ENCODE measurements at places on chromosomes 13 and 19.
A peak's percentile ranks its signal among the peaks of the same experiment; 100 is the strongest.

DNA sequence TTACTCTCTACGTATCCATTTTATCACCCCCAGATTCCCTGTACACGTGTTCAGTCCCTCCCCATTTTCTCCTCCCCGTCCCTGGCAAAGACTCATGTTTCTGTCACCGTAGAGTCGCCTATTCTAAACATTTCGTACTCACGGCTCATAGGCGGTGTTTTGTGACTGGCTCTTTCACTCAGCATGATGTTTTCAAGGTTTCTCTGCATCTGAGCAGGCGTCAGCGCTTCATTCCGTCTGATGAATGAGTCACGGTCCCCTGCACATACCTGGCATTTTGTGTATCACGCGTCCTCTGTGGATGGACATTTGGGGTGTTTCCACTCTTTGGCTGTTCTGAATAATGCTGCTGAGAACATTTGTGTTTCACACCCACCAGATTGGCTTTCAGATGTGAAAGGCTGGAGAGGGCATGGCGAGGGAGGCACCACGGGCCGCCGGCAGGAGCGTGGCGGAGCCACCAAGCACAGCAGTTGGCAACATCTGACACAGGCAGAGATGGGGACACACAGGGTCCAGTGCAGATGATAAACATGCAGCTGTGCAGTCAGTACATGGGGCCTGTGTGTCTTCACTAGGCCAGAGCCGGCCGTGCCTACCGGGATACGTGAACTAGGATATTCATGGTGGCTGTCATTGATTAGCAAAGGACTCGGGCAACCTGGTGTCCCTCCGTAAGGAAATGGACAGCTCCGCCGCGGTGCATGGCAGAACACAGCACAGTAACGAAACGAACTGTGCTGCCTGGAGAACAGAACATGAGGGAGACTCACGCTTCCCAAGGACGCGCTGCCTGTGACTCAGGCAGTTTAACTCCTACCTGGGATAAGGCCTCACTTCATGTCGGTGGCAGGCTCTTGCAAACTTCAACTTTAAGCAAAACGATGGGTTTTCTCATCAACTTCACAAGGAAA is 117.2 kb downstream of the ATP11A start:
- no peak for DNase-seq

GRCh38 chr13:27482983-27483382 is 32.6 kb upstream of the MTIF3 start:
- no peak for DNase-seq

GRCh38 chr19:7783991-7784423 is 21.0 kb downstream of the CLEC4M start:
- no peak for DNase-seq

- DNase-seq = peak; percentile 57
These were observed 2.5 kb downstream of the HDGFL2 start for GRCh38 chr19:4474514-4475022.

DNA sequence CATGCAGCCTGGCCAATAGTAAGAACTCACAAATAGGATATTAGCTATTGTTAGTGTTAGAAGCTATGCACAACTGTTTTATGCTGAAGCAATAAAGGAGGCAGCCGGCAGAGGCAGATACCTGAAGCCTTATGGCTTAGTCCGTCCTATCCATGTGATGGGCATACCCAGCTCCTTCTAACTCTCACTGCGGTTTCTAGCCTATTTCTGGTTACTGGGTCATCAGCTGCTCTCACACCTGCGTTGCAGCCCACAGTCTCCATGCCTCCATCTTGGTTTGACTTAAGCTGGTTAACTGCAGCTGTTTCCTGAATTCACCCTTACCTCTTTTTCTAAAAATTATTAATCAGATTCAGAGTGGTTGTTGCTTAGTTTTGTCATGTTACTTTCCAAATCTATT is 40.5 kb upstream of the CNMD start:
- no peak for DNase-seq

GRCh38 chr13:35514801-35515502 is 38.5 kb upstream of the MAB21L1 start:
- DNase-seq = no peak

DNA sequence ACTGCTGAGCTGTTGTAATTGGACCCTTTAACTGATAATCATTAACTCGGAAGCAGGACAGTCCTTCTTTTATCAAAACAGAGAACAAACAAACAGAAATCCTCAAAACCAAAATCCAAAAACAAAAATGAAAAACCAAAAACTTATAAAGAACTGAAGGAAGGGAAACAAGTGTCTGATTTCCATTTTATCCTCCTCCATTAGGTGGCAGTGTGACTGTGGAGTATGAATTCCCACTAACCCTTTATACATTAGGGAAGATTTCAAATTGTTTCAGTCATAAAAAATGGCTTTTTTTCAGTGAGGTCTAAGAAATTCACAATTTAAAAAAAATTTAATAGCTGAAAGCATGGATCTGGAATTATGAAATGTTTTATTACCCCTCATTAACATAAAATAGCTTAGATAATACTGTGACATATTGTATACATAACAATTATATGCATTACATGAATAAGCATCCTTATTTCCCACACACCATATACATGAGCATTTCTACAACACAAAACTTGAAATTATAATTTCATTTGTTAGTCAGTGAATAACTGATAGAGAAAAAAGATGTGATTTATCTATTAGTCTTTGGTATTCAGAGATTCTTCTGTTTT is 1074.3 kb upstream of the PCDH9 start:
- DNase-seq = no peak

- DNase-seq = no peak
These were observed 767.3 kb upstream of the GPC6 start for GRCh38 chr13:92459306-92459705.

GRCh38 chr19:48239582-48240141 is 16.1 kb downstream of the CARD8 start:
- DNase-seq = no peak
